Sigmoid colon (tissue), 7 donors: ENCODE measurements at places on chromosomes 5 and 9. TPM values are rescaled to one million over a fixed set of nuclear protein-coding genes. Genes with fewer than 3 reads are reported as not detected.

PCDHGB1 gene
- total RNA-seq: 2.5 TPM

CD274 gene
- total RNA-seq: 0.68 TPM

WDR5 gene
- total RNA-seq: 15.0 TPM

- H3K27ac ChIP-seq: no peak overlapping the region
- no peak overlapping the region for H3K4me3 ChIP-seq
- peaks cover 92% of the 10 kb centered on the region for H3K36me3 ChIP-seq
- no peaks in the 10 kb centered on the region for H3K4me1 ChIP-seq
- H3K27me3 ChIP-seq: no peaks in the 10 kb centered on the region
Observed at GRCh38 chr9:89329917-89330316, 11.6 kb downstream of the SECISBP2 start.

DNA sequence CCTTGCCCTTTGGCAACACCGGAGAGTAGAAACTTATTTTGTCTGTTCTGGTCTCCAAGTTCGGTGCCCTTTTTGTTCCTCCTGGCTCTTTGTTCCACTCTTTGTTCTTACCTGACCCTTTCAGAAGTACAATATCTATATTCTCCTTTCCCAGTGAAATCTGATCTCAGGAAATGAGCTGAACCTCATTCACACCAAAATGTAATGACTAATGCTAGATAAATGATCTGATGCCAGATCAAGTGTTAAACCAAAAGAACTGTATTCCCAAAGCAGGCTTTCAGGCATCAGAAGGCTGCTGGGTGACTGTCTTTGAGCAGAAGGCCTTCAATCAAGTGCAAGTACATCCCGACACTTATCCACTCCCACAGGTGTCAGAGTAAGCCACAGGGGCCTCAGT lies 156.4 kb downstream of the SPOCK1 start:
- DNase-seq: no peak
- H3K27me3 ChIP-seq: no peaks in the 10 kb centered on the region
- H3K4me1 ChIP-seq: peaks cover 11% of the 10 kb centered on the region
- no peak overlapping the region for H3K4me3 ChIP-seq
- no peak overlapping the region for H3K27ac ChIP-seq

GRCh38 chr5:103259705-103260355 lies 1.3 kb downstream of the MACIR start:
- peaks cover 21% of the 10 kb centered on the region for H3K4me1 ChIP-seq
- H3K4me3 ChIP-seq: peak overlapping the region; percentile 81
- peak overlapping the region; percentile 89 for H3K27ac ChIP-seq
- peak; percentile 65 for DNase-seq
- no peaks in the 10 kb centered on the region for H3K36me3 ChIP-seq

- no peaks in the 10 kb centered on the region for H3K27me3 ChIP-seq
- no peak for DNase-seq
- no peaks in the 10 kb centered on the region for H3K36me3 ChIP-seq
Observed at GRCh38 chr9:698276-698675, 143.2 kb upstream of the DMRT1 start.

DNA sequence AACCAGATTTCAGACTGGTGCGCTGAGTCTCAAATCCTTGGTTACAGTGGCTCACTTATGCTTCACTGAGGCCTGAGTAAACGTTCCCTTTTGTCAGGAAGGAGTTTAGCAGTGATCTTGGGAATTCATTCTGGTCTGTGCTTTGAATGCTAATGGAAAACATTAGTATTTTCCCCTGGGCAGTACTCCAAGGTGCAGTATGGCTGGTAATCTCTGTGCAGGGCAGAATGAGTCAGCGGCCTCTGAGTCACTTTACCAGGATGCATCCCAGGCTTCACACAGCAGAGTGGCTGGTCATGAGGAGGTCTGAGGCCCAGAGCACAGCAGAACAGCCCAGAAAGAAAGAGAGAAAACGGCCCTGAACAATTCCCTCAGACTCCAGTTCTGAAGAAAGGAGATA lies 54.0 kb downstream of the PCA3 start:
- H3K4me1 ChIP-seq: no peaks in the 10 kb centered on the region
- DNase-seq: peak; percentile 95
- H3K4me3 ChIP-seq: no peak overlapping the region
- peak overlapping the region; percentile 81 for H3K27ac ChIP-seq
- H3K36me3 ChIP-seq: peaks cover 6% of the 10 kb centered on the region
- no peaks in the 10 kb centered on the region for H3K27me3 ChIP-seq

DNA sequence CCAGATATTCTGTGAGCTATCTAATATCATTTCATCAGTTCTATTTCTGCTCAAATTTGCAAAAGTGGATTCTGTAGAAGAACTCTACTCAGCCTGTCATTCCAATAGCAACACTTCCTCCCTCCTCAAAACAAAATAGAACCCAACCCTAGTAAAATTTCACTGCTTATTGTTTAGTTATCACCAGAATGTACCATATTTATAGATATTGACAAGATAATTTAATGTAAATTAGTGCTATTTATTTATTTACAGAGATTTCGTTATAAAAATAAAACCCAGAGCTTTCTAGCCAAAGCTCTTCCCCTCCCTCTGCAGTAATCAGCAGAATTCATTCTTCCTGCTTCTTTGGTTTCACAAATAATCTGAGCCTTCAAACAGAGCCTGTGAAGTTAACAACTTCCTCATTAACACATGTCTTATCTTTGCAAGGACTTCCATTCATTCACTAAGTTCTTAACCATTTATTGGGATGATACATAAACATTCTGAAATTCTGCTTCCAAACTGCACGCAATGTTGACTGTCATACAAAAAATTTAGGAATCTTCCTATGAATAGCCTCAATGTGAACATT lies 73.7 kb upstream of the PJA2 start:
- DNase-seq: no peak
- no peaks in the 10 kb centered on the region for H3K36me3 ChIP-seq
- no peak overlapping the region for H3K4me3 ChIP-seq
- peaks cover 6% of the 10 kb centered on the region for H3K4me1 ChIP-seq
- H3K27me3 ChIP-seq: no peaks in the 10 kb centered on the region

GRCh38 chr5:72152545-72152944 lies 45.3 kb downstream of the MAP1B start:
- H3K4me1 ChIP-seq: no peaks in the 10 kb centered on the region
- H3K4me3 ChIP-seq: no peak overlapping the region
- H3K36me3 ChIP-seq: no peaks in the 10 kb centered on the region

GRCh38 chr9:33234511-33235467 lies 5.2 kb upstream of the SPINK4 start:
- DNase-seq: no peak
- H3K4me1 ChIP-seq: no peaks in the 10 kb centered on the region

- no peak for DNase-seq
- H3K27ac ChIP-seq: no peak overlapping the region
- no peaks in the 10 kb centered on the region for H3K36me3 ChIP-seq
- H3K4me3 ChIP-seq: no peak overlapping the region
Observed at GRCh38 chr9:78386773-78387172, 89.8 kb downstream of the PSAT1 start.

DNA sequence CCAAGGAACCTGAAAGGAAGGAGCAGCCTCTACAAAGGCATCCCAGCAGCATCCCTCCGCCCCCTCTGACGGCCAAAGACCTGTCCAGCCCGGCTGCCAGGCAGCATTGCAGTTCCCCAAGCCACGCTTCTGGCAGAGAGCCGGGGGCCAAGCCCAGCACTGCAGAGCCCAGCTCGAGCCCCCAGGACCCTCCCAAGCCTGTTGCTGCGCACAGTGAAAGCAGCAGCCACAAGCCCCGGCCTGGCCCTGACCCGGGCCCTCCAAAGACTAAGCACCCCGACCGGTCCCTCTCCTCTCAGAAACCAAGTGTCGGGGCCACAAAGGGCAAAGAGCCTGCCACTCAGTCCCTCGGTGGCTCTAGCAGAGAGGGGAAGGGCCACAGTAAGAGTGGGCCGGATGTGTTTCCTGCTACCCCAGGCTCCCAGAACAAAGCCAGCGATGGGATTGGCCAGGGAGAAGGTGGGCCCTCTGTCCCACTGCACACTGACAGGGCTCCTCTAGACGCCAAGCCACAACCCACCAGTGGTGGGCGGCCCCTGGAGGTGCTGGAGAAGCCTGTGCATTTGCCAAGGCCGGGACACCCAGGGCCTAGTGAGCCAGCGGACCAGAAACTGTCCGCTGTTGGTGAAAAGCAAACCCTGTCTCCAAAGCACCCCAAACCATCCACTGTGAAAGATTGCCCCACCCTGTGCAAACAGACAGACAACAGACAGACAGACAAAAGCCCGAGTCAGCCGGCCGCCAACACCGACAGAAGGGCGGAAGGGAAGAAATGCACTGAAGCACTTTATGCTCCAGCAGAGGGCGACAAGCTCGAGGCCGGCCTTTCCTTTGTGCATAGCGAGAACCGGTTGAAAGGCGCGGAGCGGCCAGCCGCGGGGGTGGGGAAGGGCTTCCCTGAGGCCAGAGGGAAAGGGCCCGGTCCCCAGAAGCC lies 30.8 kb downstream of the CD180 start:
- peaks cover 20% of the 10 kb centered on the region for H3K4me1 ChIP-seq
- peaks cover 24% of the 10 kb centered on the region for H3K36me3 ChIP-seq
- peak; percentile 92 for DNase-seq
- no peaks in the 10 kb centered on the region for H3K27me3 ChIP-seq

DNA sequence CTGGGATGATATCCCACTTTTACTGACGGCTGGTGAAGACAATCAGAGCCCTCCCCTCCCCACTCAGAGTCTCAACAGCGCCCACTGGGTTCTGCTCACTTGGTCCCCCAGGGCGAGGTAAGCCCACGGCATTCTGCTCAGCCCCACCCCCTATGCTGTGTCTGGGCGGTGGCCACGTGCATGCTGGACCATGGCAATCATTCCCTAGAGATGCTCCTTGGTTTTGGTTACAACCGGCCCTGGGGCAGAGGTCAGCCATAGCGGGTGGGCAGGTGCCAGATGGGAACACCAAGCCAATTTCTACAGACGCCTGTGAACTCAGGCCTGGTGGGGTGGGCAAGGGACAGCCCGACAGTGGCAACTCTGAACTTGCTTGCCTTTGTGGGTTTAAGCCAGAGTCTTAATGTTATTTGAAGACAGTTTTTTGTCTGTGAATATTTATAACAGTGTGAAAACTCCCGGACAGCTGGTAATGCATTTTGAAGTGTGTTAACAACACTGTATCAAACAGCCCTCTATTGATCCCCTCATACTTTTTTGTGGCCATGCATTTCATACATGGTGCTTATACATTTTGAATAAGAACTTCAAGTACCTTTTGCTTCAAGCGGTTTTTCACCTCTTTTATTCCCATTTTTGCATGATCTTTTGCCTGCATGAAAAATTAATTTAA lies 94.2 kb downstream of the CRB2 start:
- no peak for DNase-seq
- H3K4me1 ChIP-seq: no peaks in the 10 kb centered on the region
- peaks cover 4% of the 10 kb centered on the region for H3K36me3 ChIP-seq
- H3K27me3 ChIP-seq: no peaks in the 10 kb centered on the region
- no peak overlapping the region for H3K27ac ChIP-seq

DNA sequence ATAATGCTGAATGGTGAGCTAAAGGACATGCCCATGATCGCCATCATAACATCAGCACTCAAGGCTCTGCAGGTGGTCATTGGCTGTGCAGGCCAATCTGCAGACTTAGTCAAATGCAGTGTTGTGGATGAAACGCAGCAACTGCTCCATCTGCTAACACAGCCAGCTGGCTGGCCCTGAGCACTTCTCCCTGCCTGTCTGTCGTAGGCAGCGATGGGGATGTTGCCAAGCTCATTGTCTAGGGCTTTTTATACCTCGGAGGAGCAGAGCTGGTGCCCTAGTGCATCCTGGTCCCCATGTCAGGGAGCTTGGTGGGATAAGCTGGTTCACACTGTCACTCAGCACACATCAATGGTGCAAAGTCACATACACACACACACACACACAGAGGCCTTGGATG lies 189.4 kb downstream of the TENT4A start:
- DNase-seq: peak; percentile 83
- no peak overlapping the region for H3K27ac ChIP-seq
- H3K27me3 ChIP-seq: no peaks in the 10 kb centered on the region

DNA sequence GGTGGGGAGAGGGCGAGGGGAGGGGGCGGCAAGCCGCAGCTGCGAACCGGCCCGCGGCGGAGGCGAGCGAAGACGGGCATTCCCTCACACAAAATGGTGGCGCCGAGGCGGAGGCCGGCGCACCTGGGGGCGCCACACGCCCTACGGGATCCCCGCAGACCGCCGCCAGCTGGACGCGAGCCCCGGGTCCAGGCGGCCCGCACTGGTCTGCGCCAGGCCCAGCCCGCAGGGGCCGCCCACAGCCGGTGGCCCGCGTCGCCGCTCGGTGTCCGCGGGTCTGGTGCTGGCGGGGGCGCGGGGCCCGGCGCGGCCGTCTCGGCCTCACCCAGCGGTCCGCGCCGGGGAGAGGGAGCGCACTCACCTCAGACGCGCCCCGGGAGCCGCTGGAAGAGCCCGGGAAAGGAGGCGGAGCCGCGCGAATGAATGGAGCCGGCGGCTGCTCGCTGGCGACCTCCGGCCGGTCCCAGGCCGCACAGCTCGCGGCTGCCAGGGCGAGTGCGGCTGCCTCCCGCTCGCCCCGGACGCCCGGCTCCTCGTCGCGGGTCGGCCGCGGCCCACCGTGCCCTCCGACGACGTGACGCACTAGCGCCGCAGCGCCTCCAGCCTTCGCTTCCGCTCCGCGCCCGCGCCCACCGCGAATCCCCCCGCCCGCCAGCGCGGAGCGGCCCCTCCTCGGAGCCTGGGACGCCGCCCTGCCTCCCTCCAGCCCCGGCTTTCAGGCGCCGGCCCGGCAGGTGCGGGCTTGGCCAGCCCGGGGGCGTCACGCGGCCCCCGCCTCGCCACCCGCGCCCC lies at the start of gene FAM169A:
TSS of gene FAM169A (minus strand) at position 584 of the 792 bp plus-strand sequence. CDS start 24,711 bp downstream, outside the sequence.
- peaks cover 20% of the 10 kb centered on the region for H3K27me3 ChIP-seq
- H3K4me3 ChIP-seq: peak within 1 kb of the TSS; percentile 58
- no peaks in the 10 kb centered on the region for H3K36me3 ChIP-seq
- DNase-seq: no peak
- no peak within 1 kb of the TSS for H3K27ac ChIP-seq

DNA sequence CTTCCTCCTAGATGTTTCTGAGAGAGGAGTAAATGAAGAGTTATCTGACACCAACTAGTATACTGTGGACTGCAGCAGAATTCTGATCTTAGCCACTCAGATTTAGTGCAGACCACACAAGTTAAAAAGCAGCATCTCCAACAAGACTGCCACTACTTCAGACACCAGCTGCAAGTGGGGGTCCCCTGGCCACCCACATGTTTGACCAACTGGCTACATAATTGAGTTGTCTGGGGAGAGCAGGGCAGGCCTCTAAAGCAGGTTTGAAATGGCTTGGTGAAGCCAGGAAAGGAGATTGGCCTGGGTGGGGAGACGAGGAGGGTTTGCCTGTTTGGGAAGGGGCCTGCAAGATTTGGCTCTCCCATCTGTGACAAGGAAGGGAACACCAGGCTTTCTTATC lies 40.5 kb upstream of the FAM81B start:
- no peak overlapping the region for H3K27ac ChIP-seq
- H3K36me3 ChIP-seq: no peaks in the 10 kb centered on the region
- H3K4me1 ChIP-seq: no peaks in the 10 kb centered on the region
- DNase-seq: no peak
- no peak overlapping the region for H3K4me3 ChIP-seq
